ENCODE measurements at places on chromosomes 7 and 10.

DNA sequence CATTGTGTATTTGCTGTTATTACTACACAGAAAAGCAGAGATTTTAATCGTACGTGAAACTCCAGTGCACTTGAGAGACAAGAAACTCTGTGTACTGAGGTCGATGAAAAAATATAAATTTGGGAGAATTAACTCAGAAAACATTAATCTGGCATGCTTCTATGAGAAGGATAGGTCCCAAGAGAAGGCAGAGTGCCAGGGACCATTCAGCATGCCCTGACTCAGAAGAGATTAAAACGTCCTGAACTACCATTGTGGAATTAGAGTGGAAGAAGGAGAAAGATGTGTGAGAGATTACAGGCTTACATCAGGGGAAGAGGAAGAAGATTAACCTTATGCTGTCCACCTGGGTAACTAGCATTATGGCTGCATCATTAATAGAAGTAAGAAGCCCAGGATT is 72.4 kb downstream of the REEP3 start:
- no peak for DNase-seq

DNA sequence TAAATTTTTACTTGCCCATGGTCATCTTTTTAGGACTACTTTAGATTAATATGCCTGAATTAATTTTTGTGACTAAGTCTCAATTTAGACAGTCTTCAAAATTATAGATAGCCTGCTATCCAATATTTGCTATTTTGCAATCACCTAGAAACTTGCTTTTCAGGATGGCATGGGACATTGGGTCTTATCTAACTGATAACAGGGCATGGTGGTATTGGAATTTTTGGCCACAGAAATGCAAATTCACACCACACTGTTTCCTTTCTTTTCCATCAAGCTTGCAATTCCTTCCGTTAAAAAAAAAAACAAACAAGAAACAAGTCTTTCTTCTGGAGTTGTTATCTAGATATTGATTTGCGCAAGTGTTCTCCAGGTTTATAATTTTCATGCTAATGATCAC is 8.8 kb downstream of the ARL5B start:
- no peak for DNase-seq

- no peak for DNase-seq
Observed at GRCh38 chr10:70650718-70651117, 21.6 kb upstream of the ADAMTS14 start.

GRCh38 chr10:7491949-7492659 is 81.3 kb upstream of the SFMBT2 start:
- no peak for DNase-seq

GRCh38 chr10:114095559-114096337 is 52.1 kb downstream of the ADRB1 start:
- no peak for DNase-seq

DNA sequence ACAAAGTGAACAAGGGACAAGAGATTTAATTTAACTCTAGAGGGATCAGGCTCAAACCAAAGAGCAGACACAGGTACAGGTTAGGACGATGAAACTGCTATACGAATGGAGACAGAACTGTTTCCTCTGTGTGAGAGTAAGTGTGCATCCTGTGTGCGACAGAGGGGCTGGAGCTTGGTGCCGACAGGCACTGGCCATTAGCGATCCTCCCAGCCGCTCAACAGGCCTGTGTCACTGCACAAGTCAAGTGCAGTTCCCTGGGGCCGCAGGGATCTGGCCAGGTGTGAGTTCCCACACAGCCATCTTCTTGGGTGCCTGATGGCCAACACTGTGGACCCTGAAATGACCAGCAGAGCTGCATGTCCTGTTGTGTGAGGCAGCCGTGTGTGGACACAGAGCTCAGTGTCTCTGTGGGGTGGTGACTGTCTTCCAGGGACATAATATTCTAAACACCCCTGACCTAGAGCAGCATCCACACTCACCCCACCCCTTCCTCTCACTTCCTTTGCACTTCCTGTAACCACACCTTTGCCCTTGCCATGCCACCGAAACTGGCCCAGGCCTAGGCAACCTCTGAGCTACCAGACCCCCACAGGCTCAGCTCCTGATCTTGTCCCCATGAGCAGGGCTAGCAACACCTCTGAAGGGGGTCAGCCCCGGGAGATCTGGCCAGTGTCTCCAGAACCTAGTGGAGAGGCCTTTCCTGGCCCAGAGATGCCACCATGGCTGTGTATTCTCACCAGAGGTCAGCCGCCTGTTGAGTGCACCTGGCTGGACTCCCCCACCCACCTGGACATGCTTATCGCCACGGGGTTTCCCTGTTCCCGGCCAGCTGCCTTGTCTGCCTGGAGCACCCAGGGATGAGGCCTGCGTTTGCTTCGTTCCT is 11.7 kb upstream of the TBRG4 start:
- no peak for DNase-seq

DNA sequence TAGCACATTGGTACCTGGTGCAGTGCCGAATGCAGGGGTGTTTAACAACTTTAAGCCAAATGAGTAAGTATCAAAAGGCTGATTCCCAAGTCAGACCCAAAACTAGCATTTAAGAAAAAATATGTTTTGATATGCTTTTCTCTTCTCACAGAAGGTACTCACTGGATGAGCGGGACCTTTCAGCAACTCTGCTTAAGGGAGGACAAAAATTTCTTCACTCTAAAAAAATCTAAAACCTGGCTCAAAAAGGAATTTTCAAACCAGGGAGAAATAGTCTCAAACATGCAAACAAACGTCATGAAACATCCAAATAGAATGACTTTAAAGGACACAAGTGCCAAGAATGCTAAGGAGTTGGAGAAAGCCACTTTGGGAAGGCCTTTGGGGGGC is 962.1 kb downstream of the KCNMA1 start:
- DNase-seq, result no peak

GRCh38 chr7:108592646-108593201 is 23.1 kb downstream of the DNAJB9 start:
- no peak for DNase-seq

DNA sequence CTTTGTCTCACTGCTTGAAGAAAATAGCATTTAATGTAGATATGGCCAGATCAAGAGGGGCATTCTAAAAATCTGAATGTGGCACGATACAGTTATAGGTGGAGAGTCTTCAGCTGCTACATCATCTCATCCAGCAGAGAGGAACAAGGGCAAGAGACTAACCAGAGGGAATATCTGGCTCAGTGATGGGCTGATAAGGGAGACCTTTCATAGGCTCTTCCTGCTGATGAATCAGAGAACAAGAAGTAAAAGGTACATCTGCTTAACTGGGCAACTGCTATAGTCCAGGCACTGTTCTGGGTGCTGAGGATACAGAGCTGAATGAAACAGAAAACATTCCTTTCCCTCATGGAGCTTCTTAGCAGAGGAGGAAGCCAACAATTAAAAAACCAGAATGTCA is 37.9 kb downstream of the PIP4K2A start:
- DNase-seq, result no peak

GRCh38 chr10:53458007-53458406 is 685.4 kb upstream of the MBL2 start:
- DNase-seq, result no peak

DNA sequence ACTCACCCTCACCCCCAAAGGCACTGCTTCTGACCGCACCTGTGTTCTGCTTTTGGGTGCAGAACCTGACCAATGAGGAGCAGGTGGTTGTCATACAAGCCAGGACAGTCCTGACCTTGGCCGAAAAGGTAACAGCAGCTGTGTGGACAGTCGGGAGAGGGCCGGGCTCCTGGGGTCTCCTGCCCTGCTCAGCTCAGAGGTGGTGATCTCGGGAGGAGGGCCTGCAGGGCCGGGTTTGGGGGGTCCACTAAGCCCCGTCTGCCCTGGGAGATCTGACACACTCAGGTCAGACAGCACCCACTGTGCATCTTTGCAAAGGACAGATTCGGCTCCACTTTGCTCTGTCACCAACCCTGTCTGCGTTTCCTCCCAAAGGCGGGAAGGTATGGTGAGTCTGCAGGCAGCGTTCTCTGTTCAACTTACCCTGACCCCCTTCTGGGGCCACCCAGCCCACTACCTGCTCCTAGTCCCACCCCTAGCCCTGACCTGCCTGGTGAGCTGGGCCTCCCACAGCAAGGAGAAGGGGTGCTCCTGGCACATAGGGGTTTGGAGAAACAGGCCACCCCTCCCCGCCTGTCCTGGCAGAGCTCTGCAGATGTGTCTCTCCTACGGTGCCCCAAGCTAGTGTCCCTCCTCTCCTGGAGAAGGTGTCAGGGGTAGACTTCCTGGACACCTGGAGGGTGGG is 33.7 kb upstream of the DPYSL4 start:
- DNase-seq, result no peak

DNA sequence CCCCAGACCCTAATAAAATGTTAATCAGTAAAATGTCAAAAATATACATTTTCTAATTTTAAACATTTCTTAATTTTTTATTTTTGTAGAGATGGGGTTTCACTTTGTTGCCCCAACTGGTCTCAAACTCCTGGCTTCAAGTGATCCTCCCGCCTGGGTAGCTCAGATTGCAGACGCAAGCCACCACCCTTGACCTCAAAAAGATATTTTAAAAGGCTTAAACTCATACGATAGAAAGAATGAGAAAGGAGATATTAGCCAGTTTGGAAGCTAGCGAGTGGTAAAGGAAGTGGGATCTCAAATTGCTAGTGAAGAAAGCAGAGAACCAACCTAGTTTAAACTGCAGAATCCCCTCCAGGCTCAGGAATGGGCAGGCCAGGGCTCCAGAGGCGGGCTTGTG is 4.5 kb downstream of the WIPI2 start:
- no peak for DNase-seq

- DNase-seq, result no peak
Observed at GRCh38 chr7:123612024-123612423, 10.4 kb downstream of the ASB15 start.

GRCh38 chr7:24835643-24836042 is 78.4 kb upstream of the GSDME start:
- no peak for DNase-seq

DNA sequence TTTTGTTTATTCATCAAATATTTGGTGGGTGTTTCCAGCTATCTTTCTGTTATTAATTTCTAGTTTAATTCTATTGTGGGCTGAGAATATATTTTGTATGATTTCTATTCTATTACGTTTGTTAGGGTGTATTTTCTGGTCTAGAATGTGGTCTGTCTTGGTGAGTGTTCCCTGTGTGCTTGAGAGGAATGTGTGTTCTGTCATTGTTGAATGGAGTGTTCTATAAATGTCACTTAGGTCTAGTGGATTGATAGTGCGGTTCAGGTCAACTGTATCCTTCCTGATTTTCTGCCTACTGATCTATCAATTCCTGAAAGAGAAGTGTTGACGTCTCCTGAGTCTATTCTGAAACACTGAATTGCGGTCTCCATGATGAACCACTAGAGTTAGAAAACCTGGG is 8.5 kb downstream of the HTRA1 start:
- no peak for DNase-seq

DNA sequence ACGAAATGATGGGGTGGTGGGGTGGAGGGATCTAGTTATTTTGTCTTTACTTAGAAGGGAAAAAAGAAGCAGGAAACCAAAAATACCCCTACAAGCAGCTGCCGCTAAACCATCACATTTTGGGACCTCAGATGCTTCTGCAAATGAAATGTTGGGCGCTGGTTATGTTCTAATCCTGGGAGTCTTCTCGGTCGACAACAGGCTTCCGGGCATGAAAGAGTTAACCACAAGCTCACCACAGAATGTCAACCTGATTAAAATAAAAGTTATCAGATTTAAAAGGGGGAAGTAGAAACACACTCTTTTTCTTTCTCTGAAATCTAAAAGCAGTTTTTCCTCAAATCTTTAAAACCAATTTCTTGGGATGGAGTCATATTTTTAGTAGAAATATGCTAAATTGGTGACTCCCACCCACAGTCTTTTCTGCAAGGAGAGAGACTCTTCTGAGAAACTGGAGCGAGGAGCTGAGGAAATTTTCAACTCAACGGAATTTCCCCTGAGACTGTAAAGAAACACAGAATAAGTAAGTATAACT is 16.8 kb downstream of the IL2RA start:
- DNase-seq, result no peak

DNA sequence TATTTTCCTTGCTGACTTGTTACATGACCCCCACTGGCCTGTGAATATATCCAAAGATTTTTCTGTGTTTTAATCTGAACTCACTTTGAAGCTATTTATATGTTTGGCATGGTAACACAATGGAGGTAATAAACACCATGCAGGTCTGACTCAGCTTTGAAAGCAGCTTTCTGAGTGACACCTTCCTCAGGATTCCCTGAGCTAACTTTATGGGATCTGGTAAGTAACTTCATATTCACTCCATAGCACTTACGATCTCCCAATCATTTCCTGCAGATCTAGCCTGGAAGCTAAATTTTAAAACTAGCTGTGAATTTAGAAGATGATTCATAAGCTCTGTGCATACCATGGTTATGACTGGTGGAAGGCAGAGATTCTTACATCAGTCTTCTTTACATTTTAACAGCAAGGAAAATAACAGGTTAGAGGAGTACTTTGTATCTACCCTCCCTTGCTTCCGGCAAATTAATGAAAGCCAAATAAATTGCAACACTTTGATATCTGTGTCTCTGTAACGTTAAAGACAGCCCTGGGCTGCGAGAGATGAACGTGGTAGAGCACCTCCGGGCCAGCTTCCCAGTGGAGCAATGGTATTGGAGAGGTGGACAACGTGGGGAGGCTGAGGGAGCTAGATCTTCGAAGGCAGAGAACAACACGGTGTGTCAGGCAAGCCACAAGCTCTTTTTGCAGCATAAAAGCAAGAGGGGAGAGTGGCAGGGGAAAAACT is 170.2 kb upstream of the KLF14 start:
- no peak for DNase-seq

- DNase-seq, result no peak
Observed at GRCh38 chr10:38054361-38054797, 39.8 kb upstream of the ZNF37A start.

DNA sequence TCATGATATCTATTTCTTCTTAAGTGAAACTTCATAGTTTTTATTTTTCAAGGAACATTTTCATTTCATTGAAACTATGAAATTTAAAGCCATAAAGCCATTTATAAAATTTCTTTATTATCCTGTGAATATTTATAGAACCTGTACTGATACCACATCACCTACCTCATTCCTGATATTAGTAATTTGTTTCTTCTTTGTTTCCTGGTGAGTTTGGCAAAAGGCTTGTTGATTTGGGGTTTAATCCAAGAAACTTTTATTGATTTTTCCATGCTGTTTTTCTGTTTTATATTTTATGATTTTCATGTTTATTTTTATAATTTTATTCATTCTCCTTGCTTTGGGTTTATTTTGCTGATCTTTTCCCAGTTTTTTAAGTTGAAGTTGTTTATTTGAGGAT is 669.4 kb downstream of the NXPH1 start:
- DNase-seq, result no peak

GRCh38 chr7:128863433-128863989 is 855 bp downstream of the ATP6V1F start:
- DNase-seq, result peak; percentile 58
